ENCODE measurements at places on chromosomes 6 and 20. TPM values are rescaled to one million over a fixed set of nuclear protein-coding genes. Genes with fewer than 3 reads are reported as not detected.

DNA sequence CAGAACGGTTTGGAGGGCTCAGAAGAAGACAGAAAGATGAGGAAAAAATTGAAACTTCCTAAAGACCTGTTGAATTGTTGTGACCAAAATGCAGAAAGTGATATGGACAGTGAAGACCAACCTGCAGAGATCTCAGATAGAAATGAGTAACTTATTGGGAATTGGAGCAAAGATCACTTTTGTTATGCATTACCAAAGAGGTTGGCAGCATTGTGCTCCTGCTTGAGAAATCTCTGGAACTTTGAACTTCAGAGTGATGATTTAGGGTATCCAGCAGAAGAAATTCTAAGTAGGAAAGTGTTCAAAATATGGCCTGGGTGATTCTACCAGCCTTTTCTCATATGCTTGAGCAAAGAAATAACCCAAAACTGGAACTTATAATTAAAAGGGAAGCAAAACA is 136.0 kb downstream of the GJA1 start:
- no peak overlapping the region for H3K4me3 ChIP-seq
- H3K4me1 ChIP-seq: peaks cover 6% of the 10 kb centered on the region
- DNase-seq: no peak
- H3K27ac ChIP-seq: no peak overlapping the region

GRCh38 chr20:19588732-19589131 is 169.3 kb upstream of the RIN2 start:
- H3K27ac ChIP-seq: no peak overlapping the region
- no peaks in the 10 kb centered on the region for H3K4me1 ChIP-seq
- peaks cover 6% of the 10 kb centered on the region for H3K27me3 ChIP-seq
- DNase-seq: no peak
- H3K36me3 ChIP-seq: no peaks in the 10 kb centered on the region

DNA sequence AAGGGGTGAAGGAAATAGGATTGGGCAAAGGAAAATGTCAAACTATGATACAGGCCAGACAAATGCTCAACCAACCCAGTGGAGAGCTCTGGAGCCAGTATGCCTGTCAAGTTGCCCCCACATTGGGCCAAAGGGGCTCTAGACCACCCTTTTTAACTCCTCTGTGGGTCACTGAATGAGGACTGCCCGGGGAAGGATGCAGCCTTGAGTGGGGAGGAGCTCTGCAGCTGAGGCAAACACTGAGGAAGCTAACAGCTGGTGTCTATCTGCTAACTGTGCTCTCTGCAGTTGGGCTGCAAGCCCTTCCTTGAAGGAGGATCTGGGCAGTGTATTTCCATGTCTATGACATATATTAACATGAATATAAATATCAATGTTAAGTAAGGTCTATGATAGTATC is 98.4 kb upstream of the PRSS16 start:
- H3K4me1 ChIP-seq: peaks cover 4% of the 10 kb centered on the region
- H3K27ac ChIP-seq: no peak overlapping the region

DNA sequence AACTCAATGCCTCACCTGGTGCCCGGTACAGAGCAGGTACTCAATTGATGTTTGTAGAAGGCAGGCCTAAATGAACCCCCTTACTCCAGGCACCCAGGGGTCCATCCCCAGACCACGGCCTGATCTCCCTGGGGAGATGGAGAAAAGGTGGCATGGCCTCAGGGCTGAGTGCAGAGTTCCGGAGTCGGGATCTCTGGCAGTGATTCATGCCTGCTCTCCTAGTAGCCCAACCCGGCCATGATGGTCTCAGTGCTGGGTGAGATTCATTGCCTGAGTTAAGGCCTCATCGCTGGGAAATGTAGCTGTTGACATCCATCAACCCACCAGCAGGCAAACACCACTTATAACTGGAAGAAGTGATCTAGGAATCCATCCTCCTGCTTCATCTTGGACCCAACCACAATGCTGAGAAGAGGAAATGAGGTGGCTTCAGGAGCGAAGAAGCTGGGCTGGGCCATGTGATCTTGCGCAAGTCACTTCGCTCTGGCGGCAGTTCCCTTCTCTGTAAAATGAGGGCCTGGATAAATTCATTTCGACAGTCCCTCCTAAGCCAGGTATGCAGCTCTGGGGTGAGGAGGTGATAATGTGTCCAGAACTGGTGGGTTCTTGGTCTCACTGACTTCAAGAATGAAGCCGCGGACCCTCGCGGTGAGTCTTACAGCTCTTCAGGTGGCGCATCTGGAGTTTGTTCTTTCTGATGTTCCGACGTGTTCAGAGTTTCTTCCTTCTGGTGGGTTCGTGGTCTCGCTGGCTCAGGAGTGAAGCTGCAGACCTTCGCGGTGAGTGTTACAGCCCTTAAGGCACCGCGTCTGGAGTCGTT is 24.7 kb downstream of the ETV7 start:
- no peaks in the 10 kb centered on the region for H3K4me1 ChIP-seq
- DNase-seq: no peak
- no peak overlapping the region for H3K27ac ChIP-seq
- H3K36me3 ChIP-seq: no peaks in the 10 kb centered on the region

SLC17A3 gene
- total RNA-seq: 0.58 TPM
